ENCODE measurements at places on chromosomes 1 and 21.
A peak's percentile ranks its signal among the peaks of the same experiment; 100 is the strongest.

DNA sequence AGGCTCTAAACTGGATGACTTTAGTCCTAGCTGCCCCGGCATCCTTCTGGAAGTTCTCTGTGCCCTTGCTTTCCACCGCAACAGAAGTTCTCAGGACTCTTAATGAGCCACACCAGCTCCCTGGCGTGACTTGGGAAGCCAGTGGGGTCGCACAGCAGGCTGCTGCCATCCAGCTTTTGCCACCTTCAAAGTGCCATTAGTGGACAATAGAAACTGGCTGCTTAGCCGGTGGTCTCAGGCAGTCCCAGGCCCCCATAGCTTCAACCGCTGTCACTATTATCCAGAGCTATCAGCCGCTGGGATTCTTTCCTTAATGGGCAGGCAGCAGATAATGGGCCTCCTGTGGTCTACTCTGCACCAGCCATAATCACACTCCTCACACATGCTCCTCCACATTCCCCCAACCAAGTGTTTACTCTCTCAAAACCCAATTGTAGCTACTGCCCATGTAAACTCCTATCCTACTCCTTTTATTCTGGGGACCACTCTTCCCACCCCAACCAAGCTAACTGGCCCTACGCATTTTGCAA lies 37.3 kb downstream of the PLEKHA6 start:
- no peak for DNase-seq

DNA sequence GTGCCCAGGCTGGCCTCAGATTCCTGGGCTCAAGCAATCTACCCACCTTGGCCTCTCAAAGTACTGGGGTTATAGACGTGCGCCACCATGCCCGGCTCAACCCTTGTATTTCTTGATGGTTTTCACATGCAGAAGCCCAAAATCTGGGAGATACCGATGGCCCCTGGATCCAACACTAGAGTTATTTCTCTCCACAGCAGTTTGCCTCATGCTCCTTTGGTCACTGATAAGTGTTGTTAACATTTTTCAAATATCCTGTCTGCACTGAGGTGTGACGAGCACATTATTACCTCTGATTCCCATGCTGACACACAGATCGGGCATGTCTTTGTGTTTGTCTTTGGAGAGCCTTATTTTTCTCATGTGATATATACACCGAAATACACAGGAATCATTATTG lies 107.0 kb downstream of the KIF26B start:
- no peak for DNase-seq

- no peak for DNase-seq
Measured at GRCh38 chr1:211891708-211892107, 61.1 kb upstream of the LPGAT1 start.

DNA sequence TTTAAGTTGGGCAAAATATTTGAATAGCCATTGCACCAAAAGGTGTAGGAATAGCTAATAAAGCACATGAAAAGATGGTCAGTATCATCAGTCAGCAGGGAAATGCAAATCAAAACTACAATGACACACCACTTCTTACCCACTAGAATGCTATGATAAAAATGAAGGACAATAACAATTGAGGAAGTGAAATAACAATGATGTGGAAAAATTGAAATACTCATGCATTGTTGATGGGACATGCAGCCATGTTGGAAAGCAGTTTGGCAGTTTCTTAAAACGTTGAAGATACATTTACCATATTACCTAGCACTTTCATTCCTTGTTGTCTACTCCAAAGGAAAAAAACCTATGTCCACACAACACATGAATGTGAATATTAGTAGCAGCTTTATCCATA lies 28.4 kb downstream of the HSD3B1 start:
- DNase-seq = no peak

- DNase-seq = no peak
Measured at GRCh38 chr1:38994196-38994595, 3.1 kb downstream of the AKIRIN1 start.

- DNase-seq = no peak
Measured at GRCh38 chr1:27544834-27545233, 54.9 kb upstream of the WASF2 start.

- DNase-seq = no peak
Measured at GRCh38 chr1:17409391-17409811, 30.1 kb downstream of the RCC2 start.

GRCh38 chr1:174206148-174206836 lies 47.0 kb downstream of the RABGAP1L start:
- no peak for DNase-seq

- no peak for DNase-seq
Measured at GRCh38 chr1:166960858-166961474, 14.4 kb downstream of the ILDR2 start.

DNA sequence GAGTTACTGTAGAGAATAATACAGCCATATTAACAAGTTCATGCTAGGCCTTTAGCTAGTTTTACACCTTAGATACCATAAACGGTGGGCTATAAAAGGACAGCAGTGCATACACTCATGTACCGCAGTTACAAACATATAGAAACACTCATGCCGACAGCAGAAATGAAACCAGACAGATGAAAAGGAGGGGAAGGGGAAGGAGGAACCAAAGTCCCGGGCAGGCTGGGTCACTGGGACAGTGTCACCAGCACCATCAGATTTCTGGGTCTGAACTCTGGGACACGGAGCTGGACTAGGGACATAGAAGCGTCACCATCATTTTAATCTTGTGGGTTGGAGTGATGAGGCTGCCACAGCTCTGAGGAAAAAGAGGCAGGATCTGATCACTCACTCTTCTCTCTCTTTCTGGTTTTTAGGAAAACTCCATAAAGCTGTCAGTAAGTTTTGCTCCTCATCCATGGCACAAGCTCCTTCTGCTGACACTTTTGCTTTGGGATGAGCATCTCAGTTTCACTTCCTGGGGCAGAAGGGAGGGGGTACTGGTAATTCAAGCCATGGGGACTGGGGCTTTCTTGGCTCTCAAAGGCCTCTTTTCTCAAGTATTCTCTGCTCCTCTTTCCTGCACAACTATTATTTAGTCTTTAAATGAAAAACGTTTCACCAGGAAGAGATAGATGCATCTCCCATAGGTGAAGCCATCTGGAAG lies 7.8 kb upstream of the ZNF691 start:
- no peak for DNase-seq

GRCh38 chr1:187985897-187986654 lies 1157.3 kb downstream of the PLA2G4A start:
- DNase-seq = no peak

DNA sequence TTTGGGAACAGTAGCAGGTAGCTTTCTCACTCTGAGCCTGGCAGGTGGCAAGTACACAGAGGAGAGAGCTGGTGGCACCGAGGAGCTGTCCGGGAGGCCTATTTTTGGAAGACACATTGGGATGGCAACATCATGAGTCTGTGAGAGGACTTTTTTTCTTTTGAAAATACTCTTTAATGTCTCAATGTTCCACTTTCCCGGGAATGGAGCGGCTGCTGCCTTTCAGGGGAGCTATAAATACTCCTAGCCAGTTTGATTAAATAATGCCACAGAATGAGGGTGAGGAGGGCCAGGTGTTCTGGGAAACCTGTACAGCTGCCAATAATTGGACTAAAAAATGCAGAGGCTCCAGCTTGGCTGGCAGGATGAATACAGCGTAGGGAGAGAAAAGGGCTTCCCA lies 93.3 kb upstream of the COG2 start:
- DNase-seq = peak; percentile 87

DNA sequence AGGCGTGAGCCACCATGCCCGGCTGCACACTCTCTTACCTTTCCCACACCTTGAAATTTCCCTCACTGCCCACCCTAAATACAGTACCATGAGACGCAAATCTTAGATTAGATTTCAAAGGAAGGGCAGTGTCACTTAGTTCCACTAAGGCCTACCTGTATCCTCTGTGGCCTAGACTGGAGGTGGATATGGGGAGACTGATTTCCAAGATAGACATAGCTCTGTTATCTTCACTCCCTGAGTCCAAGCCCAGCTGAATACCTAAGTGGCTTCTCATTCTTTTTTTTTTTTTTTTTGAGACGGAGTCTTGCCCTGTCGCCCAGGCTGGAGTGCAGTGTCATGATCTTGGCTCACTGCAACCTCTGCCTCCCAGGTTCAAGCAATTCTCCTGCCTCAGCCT lies 89.0 kb downstream of the SLC16A1 start:
- DNase-seq = no peak

- DNase-seq = no peak
Measured at GRCh38 chr1:15042866-15043265, 110.7 kb upstream of the TMEM51 start.

- DNase-seq = no peak
Measured at GRCh38 chr1:14654554-14654953, 56.1 kb downstream of the KAZN start.

GRCh38 chr1:43270421-43271095 lies 775 bp downstream of the TMEM125 start:
- DNase-seq = peak; percentile 40

DNA sequence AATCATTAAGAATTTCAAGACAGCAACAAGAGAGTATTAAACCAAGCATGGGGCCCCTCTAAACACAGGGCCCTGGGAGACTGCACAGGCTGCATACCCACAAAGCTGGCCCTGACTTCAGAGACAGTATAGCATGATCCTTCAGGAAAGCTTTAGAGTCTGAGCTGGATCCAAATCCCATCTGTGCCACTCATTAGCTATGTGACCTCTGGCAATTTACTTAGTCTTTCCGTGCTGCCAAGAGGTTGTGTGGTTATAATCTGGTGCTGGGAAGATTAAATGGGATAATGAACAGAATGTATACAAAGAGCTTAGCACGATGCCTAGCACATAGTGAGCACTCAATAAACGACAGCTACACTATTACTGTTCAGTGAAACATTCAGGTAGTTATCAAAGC lies 4.0 kb downstream of the PHC2 start:
- DNase-seq = peak; percentile 78

DNA sequence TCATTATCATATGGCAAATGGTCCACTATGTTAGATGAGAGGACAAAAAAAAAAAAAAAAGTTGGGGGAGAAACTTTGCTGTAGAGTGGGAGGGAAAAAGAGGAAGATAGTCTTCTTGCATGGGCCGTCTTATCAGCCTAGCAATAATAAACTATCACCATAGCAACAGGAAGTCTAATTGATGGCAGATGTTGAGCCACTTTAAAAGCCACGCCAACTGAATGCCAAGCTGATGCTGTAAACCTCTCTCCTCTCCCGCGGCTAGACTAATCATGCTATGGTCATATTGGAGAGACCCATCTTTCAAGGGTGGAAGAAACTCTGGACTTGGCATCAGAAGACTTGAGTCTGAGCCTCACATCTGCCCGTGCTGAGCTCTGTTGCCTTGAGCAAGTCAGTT lies 122.2 kb upstream of the HOOK1 start:
- DNase-seq = peak; percentile 29

DNA sequence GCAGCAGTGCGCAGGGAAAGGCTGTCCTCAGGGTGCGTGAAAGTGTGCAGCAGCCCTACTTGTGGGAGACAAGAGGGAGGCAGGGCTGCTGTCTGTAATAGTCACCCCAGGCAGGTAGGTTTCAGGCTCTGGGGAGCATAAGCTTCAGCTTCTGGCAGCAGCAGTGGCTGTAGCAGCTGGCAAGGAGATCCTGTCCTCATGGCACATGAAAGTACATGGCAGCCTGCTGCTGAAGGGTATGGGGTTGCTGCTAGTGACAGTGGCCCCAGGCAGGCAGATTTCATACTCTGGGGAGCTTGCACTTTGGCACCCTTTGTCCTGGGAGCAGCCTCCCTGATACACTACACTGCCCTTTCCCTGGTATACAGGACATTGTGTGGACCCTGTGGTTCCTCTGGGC lies 26.3 kb downstream of the KIAA0319L start:
- DNase-seq = no peak

GRCh38 chr1:85274969-85275453 lies 1.4 kb downstream of the BCL10 start:
- no peak for DNase-seq

- no peak for DNase-seq
Measured at GRCh38 chr1:119946724-119947123, 50.4 kb upstream of the ADAM30 start.

- no peak for DNase-seq
Measured at GRCh38 chr1:190373705-190374336, 103.8 kb downstream of the BRINP3 start.

DNA sequence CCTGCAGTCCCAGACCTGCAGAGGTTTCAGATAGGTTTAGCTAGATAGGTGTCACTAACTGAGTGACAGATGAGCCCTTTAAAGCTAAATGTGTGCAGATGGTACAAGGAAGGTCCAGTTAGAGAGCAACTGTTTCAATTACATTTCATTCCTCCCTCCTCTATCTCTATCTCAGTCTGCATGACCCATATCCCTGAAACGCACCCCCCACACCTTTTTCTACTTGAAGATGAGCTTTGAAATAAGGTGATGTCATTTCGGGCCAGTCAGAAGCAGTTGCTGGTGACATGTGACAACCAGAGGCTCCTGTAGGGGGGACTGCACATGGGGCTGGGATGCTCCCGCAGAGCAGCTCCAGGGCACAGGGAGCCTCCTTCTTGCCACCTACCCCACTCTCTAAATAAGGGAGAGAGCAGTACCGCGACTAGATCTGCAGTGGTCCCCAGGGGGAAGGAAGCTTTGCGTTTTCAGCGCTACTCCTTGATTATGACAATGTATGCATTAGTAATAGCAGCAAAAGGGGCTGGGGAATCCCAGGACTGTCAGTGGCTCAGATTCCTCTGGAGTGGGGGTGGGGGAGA lies 4.3 kb downstream of the ATP8B2 start:
- DNase-seq = no peak

DNA sequence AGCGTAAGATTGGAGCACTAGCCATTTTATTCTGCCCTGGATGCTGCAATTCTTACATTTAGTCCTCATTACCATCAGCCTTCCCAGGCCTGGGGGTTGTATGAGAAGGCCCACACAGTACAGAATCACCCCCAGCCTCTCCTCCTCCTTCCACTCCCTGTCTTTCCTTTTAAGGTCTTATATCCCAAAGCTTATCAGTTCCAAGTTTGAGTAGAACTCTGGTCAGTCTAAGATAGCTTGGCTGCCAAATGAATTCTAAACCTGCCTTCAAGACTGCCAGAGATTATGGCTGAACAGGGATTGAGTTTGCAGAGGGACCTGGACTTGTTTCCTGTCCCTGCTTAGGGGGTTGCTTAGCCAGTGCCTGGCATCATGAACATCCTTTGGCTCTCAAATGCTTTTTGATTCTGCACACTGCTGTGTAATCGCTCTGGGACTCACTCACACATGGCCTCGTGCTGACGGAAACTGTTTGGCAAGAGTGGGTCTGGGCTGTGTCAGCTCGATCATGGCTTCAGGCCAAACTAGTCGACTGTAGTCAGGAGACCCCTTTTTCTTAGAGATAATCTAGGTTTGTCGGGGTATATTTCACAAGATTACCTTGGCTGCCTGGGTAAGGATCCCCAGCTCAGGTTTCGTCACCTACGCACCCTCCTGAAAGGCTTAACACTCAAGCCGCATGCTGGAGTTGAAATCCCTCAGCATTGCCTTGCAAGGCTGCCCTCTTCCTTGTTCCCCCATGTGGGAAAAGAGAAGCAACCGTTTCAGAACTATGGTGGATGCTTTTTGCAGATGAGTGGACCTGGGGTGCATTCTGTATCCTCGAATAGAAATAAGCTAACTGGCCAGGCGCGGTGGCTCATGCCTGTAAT lies 252.6 kb downstream of the NFIA start:
- peak; percentile 9 for DNase-seq

- no peak for DNase-seq
Measured at GRCh38 chr1:222547260-222547614, 667 bp downstream of the HHIPL2 start.

- DNase-seq = peak; percentile 77
Measured at GRCh38 chr1:225845571-225846259, 35.8 kb downstream of the EPHX1 start.

Measured in NCI-H2081 (cell line).